ENCODE measurements at places on chromosomes 4 and X.

- peak overlapping the region; percentile 95 for H3K27ac ChIP-seq
- H3K4me3 ChIP-seq = peak overlapping the region; percentile 58
- no peak for DNase-seq
- H3K27me3 ChIP-seq = no peaks in the 10 kb centered on the region
- H3K36me3 ChIP-seq = no peaks in the 10 kb centered on the region
These were observed 1.3 kb upstream of the OTUD5 start for GRCh38 chrX:48958635-48959094.

DNA sequence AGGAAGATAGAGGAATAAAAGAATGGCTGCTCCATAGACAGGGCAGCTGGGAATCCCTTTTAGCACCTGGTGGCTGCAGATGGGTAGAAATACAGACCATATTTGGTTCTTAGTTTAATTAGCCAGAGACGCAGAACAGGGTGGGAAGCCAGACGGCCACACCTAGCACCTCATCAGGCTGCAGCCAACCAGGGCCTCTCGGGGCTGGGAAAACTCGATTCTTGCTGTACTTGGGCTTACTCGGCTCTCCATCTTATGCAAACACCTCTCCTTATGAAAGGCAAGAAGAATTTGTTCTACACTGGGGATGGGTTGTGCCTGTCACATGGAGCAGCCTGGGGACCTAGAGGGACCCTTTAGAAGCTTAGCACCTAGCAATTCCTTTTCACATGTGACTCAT is 19.7 kb downstream of the IRAK1 start:
- H3K27me3 ChIP-seq = no peaks in the 10 kb centered on the region
- no peak overlapping the region for H3K27ac ChIP-seq
- no peaks in the 10 kb centered on the region for H3K36me3 ChIP-seq
- H3K4me1 ChIP-seq = no peaks in the 10 kb centered on the region
- no peak for DNase-seq

- H3K4me1 ChIP-seq = no peaks in the 10 kb centered on the region
- DNase-seq = no peak
- H3K4me3 ChIP-seq = no peak overlapping the region
- no peaks in the 10 kb centered on the region for H3K27me3 ChIP-seq
- H3K27ac ChIP-seq = no peak overlapping the region
These were observed 1620.4 kb downstream of the PCDH7 start for GRCh38 chr4:32340591-32340990.

GRCh38 chrX:48046846-48047245 is 24.6 kb downstream of the ZNF630 start:
- no peaks in the 10 kb centered on the region for H3K36me3 ChIP-seq
- H3K27me3 ChIP-seq = no peaks in the 10 kb centered on the region
- DNase-seq = no peak
- no peaks in the 10 kb centered on the region for H3K4me1 ChIP-seq

DNA sequence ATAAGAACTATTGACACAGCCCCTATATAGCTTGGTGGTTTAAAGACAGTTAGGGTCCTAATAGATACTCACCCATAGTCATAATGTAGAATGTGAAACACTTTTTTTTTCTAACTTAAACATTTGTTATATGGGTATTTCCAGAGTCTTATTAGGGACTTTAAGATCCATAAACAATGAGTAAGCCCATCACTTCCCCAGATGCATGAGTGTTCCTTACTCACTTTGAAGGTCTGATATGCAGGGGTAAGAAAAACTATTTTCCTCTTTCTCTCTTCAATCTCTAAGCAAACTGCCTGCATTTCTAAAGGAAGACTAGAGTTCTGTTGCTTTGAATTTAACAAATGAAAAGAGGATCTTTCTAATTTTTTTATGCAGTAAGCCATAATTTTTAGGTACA is 443.6 kb upstream of the PITX2 start:
- H3K4me3 ChIP-seq = no peak overlapping the region
- no peaks in the 10 kb centered on the region for H3K4me1 ChIP-seq
- H3K27me3 ChIP-seq = no peaks in the 10 kb centered on the region
- no peaks in the 10 kb centered on the region for H3K36me3 ChIP-seq

DNA sequence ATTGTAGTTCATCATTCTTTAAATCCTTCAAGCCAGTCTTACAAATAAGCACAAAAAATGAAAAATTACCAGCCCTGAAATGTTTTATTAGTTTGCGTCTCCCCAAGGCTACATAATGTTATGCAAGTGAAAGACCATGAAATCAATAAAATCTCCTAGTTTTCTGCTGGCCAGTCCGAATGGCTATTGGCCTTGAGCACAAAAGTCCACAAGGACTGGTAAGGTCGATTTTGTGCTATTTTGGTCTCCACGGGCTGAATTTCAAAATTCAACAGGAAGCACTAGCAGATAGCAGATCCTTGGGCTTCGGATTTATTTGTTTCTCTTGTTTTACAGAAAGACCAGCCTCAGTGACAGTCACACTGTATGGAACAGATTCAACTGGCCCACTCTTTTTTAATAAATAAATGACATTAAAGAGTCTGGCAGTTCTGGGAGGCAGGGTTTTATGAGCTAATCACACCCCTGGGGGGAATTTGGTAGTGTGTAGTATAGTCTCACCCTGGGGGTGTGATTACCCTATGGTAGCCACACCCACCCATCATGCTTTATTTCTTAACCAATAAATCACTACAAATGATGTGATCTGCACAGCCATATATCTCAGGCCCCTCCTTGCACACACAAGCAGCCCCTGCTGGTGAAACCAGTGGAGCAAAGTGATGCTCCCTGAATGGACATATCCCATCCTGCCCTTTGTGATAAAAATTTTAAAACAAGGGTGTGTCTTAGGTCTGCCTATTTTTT is 51.1 kb upstream of the TMEM33 start:
- no peak for DNase-seq
- no peak overlapping the region for H3K4me3 ChIP-seq
- no peak overlapping the region for H3K27ac ChIP-seq
- peaks cover 38% of the 10 kb centered on the region for H3K27me3 ChIP-seq
- H3K4me1 ChIP-seq = peaks cover 19% of the 10 kb centered on the region

DNA sequence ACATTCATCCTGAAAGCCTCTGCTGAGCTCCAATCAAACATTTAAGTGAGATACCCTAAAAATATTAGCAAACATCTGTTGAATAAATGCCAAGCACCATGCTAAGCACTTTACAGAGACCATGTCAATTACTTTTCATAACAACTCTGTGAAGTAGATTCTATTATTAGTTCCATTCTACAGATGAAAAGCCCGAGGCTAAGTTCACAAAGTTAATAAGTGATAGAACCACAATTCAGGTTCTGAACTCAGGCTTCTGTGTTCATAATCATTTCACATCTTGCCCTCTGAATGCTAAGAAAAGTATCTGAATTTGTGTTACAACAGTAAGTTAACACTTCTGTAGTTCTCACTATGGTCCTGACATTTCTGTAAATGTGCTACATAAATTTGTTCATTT is 27.4 kb downstream of the SEL1L3 start:
- no peak for DNase-seq
- no peaks in the 10 kb centered on the region for H3K27me3 ChIP-seq
- H3K27ac ChIP-seq = no peak overlapping the region
- H3K36me3 ChIP-seq = no peaks in the 10 kb centered on the region
- no peak overlapping the region for H3K4me3 ChIP-seq

- no peak within 1 kb of the TSS for H3K4me3 ChIP-seq
- peaks cover 59% of the 10 kb centered on the region for H3K27me3 ChIP-seq
- H3K36me3 ChIP-seq = no peaks in the 10 kb centered on the region
- no peak within 1 kb of the TSS for H3K27ac ChIP-seq
- no peaks in the 10 kb centered on the region for H3K4me1 ChIP-seq
These were observed at the start of gene POU3F4 for GRCh38 chrX:83508006-83508405. Gene POU3F4 (plus strand): TSS chrX:83508290. CDS start chrX:83508325, 35 bp downstream.

GRCh38 chrX:48823053-48823452 is 3.3 kb upstream of the ERAS start:
- DNase-seq = no peak
- H3K27ac ChIP-seq = no peak overlapping the region
- no peak overlapping the region for H3K4me3 ChIP-seq
- no peaks in the 10 kb centered on the region for H3K4me1 ChIP-seq
- H3K36me3 ChIP-seq = peaks cover 4% of the 10 kb centered on the region

GRCh38 chr4:106149026-106149425 is 167.0 kb downstream of the TBCK start:
- no peaks in the 10 kb centered on the region for H3K4me1 ChIP-seq
- DNase-seq = no peak
- no peaks in the 10 kb centered on the region for H3K27me3 ChIP-seq
- no peaks in the 10 kb centered on the region for H3K36me3 ChIP-seq

- H3K36me3 ChIP-seq = no peaks in the 10 kb centered on the region
- no peak overlapping the region for H3K4me3 ChIP-seq
- no peaks in the 10 kb centered on the region for H3K4me1 ChIP-seq
- H3K27ac ChIP-seq = no peak overlapping the region
- no peaks in the 10 kb centered on the region for H3K27me3 ChIP-seq
These were observed 760.0 kb downstream of the FSTL5 start for GRCh38 chr4:161403781-161404180.

GRCh38 chr4:152935631-152936445 is at the start of gene FHDC1:
Gene FHDC1 (plus strand): TSS chr4:152936323. CDS start chr4:152943058, 6,735 bp downstream.
- H3K36me3 ChIP-seq = no peaks in the 10 kb centered on the region
- peaks cover 62% of the 10 kb centered on the region for H3K27me3 ChIP-seq
- H3K4me1 ChIP-seq = peaks cover 18% of the 10 kb centered on the region
- H3K27ac ChIP-seq = no peak within 1 kb of the TSS
- peak within 1 kb of the TSS; percentile 61 for H3K4me3 ChIP-seq
- DNase-seq = no peak

GRCh38 chr4:8273450-8273849 is 3.9 kb downstream of the HTRA3 start:
- DNase-seq = no peak
- peak overlapping the region; percentile 9 for H3K27ac ChIP-seq
- H3K36me3 ChIP-seq = no peaks in the 10 kb centered on the region

Measured in gastrocnemius medialis (tissue), 4 donors.